ENCODE measurements at places on chromosomes 6 and 20. TPM values are rescaled to one million over a fixed set of nuclear protein-coding genes. Genes with fewer than 3 reads are reported as not detected.
A peak's percentile ranks its signal among the peaks of the same experiment; 100 is the strongest.

GRCh38 chr20:21505161-21505809 is 8.6 kb downstream of the NKX2-2 start:
- DNase-seq, result peak; percentile 49

DNA sequence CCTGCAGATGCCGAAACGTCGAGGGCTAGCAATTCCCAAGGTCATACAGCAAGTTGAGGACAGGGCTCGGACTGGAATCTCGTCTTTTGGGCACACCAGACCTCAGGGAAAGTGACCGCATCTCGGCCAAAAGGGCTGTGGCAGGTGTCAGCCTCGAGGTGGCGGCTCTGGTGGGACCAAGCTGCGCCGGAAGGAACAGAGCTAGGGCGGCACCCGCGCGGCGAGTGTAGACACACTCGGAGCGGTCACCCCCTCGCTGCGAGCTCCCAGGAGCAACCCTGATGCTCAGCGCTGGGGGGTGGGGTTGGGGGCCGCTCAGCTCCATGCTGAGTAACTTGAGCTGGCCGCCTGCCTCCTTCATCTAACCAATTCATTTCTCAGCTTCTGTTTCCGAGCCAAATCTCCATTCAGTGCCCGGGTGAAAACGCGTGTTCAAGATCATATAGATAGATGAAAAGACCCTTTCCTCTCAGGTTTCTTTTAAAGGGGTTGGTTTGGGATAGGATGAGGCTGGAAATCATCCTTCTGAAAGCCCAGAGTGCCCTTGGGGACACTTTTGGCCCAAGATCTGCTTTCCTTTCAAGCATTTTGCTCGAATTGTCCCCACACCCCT is 2.2 kb upstream of the TUBB2B start:
- DNase-seq, result no peak

DNA sequence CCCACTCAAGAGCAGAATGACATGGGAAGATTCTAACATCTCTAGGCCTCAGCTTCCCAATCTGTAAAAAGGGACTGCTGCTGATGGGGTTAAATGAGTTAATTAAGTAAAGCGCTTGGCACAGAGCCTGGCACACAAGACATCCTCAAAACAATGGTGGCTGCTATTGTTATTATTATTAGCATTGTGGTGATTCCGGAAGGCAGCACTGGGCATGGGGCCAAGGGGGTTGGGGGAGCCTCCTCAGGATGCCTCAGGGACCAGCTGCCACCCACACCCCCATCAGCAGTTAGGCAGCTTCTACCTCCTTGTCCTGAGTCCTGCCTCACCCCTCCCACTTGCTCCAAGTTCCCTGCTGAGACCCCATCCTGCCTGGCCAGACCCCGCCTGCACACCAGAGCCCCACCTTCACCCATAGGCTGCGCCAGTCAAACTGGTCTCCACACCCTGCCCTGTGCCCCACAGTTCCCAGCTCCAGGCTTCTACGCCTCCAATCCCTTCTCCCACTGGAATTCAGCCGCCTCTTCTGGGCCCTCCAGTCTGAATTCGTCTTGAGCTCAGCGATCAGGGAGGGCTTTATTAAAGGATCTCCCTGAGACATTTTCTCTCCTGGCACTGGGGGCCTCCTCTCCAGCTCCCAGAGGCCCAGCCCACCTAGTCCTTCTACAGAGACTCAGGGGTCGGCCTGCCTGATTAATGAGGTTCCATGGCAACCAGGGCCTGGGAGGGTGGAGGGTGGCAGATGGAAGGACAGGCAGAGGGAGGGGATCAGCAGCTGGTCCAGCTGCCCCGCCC is 1.5 kb downstream of the E2F1 start:
- DNase-seq, result no peak

DNA sequence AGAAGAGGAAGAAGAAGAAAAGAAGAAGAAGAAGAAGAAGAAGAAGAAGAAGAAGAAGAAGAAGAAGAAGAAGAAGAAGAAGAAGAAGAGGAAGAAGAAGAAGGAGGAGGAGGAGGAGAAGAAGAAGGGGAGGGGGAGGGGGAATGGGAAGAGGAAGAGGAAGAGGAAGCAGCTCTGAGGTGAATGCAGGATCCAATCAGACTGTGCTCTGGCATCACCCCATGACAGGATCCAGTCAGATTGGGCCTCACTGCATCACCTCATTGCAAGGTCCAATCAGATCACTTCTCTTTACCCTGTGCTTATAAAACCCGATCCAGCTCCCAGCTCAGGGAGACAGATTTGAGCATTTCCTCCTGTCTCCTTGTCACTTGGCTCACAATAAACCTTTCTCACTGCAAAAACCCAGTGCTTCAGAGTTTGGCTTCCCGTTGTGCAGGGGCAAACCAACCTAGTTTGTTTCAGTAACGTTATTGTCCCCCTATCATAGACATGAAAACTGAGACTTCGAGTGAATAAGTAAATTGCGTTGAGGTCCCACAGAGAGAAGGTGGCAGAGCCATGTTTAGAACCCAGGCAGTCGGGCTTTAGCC is 28.6 kb upstream of the YWHAB start:
- no peak for DNase-seq

- DNase-seq, result no peak
Measured at GRCh38 chr20:13492001-13492481, 146.7 kb downstream of the TASP1 start.

DNA sequence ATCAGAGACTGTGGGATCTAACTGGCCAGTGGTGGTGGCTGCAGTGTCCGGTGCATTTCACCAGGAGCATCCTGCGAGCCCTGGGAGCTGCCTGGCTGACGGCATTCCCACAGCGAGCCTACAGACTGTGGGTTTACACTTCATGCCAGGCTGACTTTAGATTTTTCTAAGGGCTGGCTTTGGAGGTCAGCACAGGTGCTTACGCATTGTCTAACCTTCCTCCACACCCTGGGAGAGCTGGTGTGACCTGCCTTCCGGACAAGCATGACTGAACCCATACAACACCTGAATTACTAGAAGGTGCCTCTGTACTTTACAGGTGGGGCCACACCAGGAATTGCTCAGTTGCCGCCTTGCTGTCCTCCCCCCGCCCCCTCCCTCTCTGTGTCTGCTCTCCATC is 96.2 kb downstream of the RREB1 start:
- DNase-seq, result no peak

DNA sequence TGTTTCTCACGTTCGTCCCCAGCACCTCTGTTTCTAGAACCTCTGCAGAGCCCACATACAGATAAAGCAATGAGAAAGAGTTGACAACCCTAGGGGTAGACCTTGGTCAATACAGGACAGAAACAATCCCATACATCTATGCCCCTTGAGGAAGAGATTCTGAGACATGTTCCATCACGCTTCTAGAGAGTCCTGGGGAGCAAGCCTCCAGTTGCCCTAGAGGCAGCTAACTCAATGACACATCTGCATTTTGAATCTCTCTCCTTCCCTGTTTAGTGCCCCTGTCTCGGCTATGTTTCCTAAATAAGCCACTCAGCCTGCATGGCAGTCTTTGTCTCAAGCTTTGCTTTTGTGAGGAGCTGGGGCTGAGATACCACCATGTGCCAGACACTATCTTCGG is 435.3 kb downstream of the CD83 start:
- DNase-seq, result no peak

- no peak for DNase-seq
Measured at GRCh38 chr20:39431091-39431880, 469.1 kb downstream of the DHX35 start.

DNA sequence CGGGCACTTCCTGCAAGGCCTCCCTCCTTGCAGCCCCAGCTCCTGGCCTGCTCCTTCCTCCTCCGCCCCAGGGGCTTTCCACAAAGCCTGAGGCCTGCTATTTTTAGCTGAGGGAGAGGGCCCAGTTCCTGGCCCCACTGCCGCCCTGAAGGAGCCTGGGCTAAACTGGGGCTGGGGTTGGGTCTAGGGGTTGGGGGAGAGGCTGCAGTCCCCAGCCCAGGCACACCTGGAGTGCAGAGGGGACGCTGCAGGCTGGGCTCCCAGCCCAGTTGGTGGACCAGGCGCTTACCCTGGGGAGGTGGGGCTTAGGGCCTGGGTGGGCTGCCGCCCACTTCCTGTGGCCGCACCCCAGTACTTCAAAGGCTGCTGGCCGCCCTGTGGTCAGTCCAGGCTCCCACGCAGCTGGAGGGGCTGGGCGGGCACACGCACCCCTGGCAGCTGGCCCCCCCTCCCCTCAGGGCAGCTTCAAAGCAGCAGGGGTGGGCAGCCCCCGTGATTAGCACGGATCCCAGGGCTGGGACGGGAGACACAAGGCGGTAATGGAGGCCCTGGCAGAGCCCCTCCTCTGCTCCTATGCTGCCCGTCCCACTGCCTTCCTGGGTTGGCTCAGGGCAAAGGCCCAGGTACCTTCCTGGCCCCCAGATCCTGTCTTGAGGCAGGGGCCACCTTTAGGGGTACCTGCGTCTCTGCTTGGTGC is 7.1 kb upstream of the ABHD16B start:
- no peak for DNase-seq

DNA sequence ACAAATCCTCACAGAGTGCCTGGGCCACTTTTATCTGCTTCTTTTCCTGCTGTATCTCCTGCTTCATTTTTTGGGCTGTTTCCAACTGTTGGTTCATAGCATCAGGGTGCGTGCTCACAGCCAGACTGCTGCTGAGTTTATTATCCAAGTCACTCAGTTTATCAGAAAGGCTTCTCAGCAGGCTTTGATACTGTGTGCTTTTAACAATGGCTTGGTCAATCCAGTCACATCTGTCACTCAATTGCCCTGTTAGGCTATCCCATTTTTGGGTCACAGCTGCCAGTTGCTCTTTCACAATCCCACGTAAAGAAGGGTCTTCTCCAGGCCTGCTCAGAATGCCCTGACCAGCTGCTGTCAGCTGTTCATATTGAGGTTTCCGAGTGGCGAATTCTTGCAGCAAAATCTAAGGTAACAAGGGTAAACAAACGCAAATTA is 87.2 kb downstream of the DST start:
- DNase-seq, result no peak

DNA sequence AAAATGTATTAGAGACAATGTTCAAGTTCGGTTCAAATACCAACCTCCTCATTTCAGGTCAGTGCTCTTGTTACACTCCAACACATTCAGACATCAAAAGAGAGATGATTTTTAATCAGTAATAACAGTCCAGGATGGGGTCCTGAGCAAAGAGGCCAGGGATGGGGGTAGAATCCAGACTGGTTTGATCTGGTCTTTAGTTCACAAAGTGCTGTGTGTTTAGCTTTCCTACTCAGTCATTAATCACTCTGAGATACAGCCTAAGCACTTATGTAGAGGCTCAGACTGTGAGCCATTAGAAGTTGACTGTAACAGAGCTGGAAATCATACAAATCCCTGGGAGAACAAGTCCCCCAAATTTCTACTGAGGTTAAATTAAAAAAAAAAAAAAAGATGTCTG is 241.6 kb downstream of the PTPRK start:
- no peak for DNase-seq

GRCh38 chr20:63244468-63244867 is 8.8 kb downstream of the BIRC7 start:
- no peak for DNase-seq

GRCh38 chr6:71478834-71479541 is 190.4 kb downstream of the OGFRL1 start:
- DNase-seq, result no peak

DNA sequence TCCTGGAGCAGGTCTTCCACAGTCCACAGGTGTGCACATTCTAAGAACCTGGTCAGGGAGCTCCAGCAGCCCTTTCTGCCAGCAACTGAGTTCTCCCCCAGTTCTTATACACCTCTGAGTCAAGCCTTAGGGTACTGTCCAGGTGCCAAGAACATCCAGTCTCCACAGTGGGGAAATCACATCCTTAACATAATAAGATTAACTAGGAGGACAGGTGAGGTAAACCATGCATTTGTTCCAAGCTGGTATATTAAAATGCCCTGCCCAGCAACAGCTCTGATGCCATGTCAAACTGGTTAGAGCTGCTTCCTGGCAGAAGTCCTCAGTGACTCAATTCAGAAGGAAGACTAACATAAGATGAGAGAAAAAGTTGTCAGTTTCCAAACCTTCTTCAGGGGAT is 303.9 kb upstream of the SGK1 start:
- DNase-seq, result no peak

DNA sequence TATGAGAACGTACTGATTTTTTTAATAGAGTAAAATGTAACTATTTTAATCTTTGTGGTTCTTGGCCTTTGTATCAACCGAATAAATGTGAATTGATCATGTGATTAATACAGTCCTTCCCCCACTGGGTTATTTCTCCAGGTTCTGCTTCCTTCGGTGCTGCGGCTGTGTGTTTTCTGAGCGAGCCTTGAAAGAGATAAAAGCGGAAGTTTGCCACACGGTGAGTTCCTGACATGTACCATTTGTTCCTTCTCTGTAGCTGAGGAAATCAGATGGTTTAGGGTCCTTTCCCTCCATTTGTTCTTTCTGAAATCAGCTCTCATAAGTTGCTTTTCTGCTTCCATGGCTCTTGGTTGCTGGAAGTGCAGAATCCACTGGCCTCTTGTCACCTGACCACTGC is 15.5 kb downstream of the RTF2 start:
- no peak for DNase-seq

GRCh38 chr6:35311390-35312075 is 13.9 kb downstream of the DEF6 start:
- DNase-seq, result no peak

GRCh38 chr20:64223526-64224067 is 32.0 kb upstream of the PCMTD2 start:
- DNase-seq, result no peak

DNA sequence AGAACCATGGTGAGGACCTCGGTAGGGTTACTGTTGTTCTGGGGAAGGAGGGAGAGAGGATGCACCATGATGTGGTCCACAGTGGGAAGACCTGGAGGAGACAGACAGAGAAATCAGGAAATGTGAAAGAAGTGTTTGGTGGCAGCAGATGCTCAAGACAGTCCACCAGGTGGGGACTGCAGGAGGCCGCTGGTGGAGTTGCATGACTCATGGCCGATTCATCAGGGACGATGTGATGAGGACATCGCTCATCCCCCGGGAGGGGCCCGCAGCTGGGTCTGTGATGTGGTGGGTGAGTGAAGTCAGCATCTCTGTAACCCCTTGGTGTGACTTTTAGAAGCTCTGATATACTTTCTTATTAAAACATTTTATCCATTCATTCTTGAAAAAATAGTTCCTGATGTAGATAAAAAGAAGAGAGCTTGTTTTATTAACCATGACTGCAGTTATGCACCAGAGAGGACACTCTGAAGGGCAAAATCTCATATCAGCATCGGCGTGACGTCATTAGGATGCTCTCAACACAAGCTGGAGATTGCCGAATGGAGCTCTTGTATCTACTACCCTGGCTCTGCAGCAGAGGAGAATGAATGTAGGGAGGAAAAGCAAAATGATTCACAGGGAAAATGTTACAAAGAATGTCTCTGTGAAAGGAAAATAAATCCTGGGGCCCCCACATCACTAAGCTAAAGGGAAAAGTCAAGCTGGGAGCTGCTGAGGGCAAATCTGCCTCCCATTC is 71.2 kb downstream of the RAMACL start:
- peak; percentile 37 for DNase-seq

GRCh38 chr20:41234546-41234945 is 83.0 kb downstream of the ZHX3 start:
- no peak for DNase-seq

GRCh38 chr6:3379482-3380060 is 77.3 kb downstream of the SLC22A23 start:
- DNase-seq, result no peak

GRCh38 chr6:165468340-165469235 is 159.2 kb upstream of the C6orf118 start:
- DNase-seq, result no peak

Gene COL9A3
- total RNA-seq, result 5.8 TPM

Gene LTA
- total RNA-seq, result not detected

Gene RGS17
- 0.14 TPM for total RNA-seq

Gene CAPN11
- total RNA-seq, result not detected

Gene MARCKS
- total RNA-seq, result 11.1 TPM

Gene LMBRD1
- total RNA-seq, result 26.3 TPM

Gene SLC17A3
- not detected for total RNA-seq

All from NCI-H460 (cell line).